Activated CD8-positive, alpha-beta memory T cell treated with anti-CD3 and anti-CD28 coated beads, Interleukin-2, amount 10 ng/mL, durations not matched to agents 7 days and 5 days (primary cell): ENCODE measurements at places on chromosomes 2 and 18. TPM values are rescaled to one million over a fixed set of nuclear protein-coding genes. Genes with fewer than 3 reads are reported as not detected.

The ALPG gene
- total RNA-seq, result not detected

The SCYGR8 gene
- total RNA-seq, result not detected

The NCKAP5 gene
- total RNA-seq, result not detected

The RAB6C gene
- 0.18 TPM for total RNA-seq

The GALNT14 gene
- total RNA-seq, result not detected

The SH3BP4 gene
- total RNA-seq, result not detected

The SOX11 gene
- not detected for total RNA-seq

DNA sequence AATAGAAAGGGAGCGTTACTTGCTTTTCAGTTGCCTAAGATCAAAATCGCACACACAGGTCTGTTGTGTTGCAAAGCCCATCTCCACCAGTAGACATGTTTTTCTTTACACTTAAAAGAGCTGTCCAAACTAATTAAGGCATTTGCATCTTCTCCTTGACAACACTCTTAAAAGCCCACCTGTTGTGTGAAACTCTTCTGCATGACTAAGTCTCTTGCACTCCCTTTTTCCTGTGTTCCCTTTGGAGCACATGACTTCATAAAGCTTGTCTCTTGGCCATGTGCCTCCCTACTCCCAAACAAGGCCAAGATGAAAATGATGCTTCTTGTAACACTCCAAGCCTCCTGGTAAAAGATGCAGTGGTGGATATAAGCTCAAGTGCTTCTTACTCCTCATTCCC, 26.1 kb downstream of the PID1 start:
- H3K27ac ChIP-seq, result no peak overlapping the region
- no peaks in the 10 kb centered on the region for H3K4me1 ChIP-seq
- DNase-seq, result no peak
- H3K27me3 ChIP-seq, result no peaks in the 10 kb centered on the region

GRCh38 chr2:17646838-17647701, 106.5 kb downstream of the SMC6 start:
- no peaks in the 10 kb centered on the region for H3K27me3 ChIP-seq
- no peak overlapping the region for H3K4me3 ChIP-seq
- H3K27ac ChIP-seq, result no peak overlapping the region

DNA sequence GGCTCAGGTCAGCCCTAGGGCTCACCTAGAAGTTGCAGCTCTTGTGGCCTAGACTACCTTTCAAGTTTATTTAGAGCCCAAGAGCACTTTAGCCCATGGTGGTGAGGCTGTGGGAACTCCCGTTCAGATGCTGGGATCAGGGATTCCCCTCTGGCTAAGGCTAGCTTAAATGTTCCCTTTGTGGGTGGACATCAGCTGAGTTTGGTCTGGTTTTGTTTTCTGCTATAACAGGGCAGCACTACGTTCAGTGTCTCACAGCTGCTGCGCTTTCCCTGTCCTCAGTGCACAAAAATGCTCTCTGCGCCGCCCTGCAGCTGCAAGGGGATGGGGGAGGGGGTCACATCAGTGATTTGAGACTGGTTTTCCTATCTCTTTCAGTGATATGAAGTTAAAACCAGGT, 170.5 kb upstream of the KCNJ3 start:
- no peaks in the 10 kb centered on the region for H3K36me3 ChIP-seq
- H3K27ac ChIP-seq, result no peak overlapping the region
- no peaks in the 10 kb centered on the region for H3K4me1 ChIP-seq
- H3K4me3 ChIP-seq, result no peak overlapping the region
- no peaks in the 10 kb centered on the region for H3K27me3 ChIP-seq

DNA sequence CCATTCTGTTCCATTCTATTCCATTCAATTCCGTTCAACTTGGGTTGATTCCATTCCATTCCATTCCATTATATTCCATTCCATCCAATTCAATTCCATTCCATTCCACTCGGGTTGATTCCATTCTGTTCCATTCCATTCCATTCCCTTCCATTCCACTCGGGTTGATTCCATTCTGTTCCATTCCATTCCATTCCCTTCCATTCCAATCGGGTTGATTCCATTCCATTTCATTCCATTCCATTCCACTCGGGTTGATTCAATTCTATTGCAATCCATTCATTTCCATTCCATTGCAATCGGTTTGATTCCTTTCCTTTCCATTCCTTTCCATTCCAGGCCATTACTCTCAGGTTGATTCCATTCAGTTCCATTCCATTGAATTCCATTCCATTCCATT, 1138.4 kb downstream of the RPIA start:
- H3K4me3 ChIP-seq, result no peak overlapping the region
- H3K4me1 ChIP-seq, result no peaks in the 10 kb centered on the region
- DNase-seq, result no peak

DNA sequence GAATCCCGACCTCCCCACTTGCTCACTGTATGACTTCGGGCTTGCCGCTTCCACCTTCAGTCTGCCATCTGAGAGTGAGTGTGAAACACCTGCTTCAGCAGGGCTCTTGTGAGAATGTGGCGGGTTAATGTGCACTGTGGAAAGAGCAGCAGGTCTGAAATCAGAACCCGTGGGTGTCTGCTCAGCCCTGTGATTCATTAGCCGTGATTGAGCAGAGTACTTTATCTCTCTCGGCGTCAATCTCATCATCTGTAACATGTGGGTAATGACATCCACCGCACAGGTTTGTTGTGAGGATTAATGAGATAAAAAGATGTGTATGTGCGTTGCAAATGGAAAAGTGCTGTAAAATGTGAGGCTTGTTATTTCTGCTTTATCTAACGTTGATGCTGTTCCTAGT, 128.6 kb downstream of the LRATD1 start:
- H3K4me3 ChIP-seq, result no peak overlapping the region
- H3K27ac ChIP-seq, result no peak overlapping the region
- no peaks in the 10 kb centered on the region for H3K27me3 ChIP-seq

- DNase-seq, result no peak
- H3K4me3 ChIP-seq, result no peak overlapping the region
- peaks cover 12% of the 10 kb centered on the region for H3K4me1 ChIP-seq
Measured at GRCh38 chr2:46506131-46506706, 26.9 kb downstream of the TMEM247 start.

- no peak overlapping the region for H3K4me3 ChIP-seq
- H3K27me3 ChIP-seq, result peaks cover 4% of the 10 kb centered on the region
- no peak overlapping the region for H3K27ac ChIP-seq
- no peaks in the 10 kb centered on the region for H3K4me1 ChIP-seq
Measured at GRCh38 chr2:30704309-30705020, 102.8 kb downstream of the CAPN13 start.

- no peak overlapping the region for H3K27ac ChIP-seq
- no peaks in the 10 kb centered on the region for H3K36me3 ChIP-seq
- peaks cover 3% of the 10 kb centered on the region for H3K27me3 ChIP-seq
Measured at GRCh38 chr2:48397281-48397680, 132.7 kb upstream of the STON1 start.

GRCh38 chr2:240775905-240776304, 44.1 kb downstream of the KIF1A start:
- no peak overlapping the region for H3K27ac ChIP-seq
- H3K4me3 ChIP-seq, result no peak overlapping the region
- DNase-seq, result no peak
- no peaks in the 10 kb centered on the region for H3K36me3 ChIP-seq

- H3K4me1 ChIP-seq, result no peaks in the 10 kb centered on the region
- no peak for DNase-seq
- H3K27ac ChIP-seq, result no peak overlapping the region
- H3K36me3 ChIP-seq, result no peaks in the 10 kb centered on the region
- no peak overlapping the region for H3K4me3 ChIP-seq
- peaks cover 19% of the 10 kb centered on the region for H3K27me3 ChIP-seq
Measured at GRCh38 chr2:209956271-209956670, 46.2 kb upstream of the RPE start.

DNA sequence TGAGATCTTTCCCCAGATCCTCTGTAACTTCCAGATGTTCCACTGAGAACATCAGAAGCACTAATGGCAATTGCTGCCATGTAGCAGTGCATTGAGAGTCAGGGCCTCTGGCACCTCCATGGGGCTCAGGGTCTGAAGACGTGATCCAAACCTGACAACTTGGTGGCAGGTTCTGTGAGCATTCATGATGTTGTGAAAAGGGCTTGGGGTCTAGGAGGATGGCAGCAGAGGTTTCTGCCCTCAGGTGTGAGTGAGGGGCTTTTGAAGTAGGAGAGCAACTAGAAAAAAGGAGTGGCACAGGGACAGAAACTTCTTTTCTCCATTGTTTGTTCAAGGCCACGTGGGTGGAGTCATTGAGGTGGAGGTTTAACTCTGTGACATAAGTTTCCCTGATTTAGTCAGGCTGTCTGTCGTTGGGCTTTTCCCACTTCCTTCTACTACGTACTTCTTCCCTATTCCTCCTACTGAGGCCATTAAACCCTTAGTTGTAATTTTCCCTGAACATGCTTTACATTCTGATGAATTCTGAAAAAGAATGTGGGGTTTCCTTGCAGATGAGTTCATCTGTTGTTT, 13.1 kb downstream of the CFLAR start:
- H3K4me1 ChIP-seq, result peaks cover 83% of the 10 kb centered on the region
- H3K36me3 ChIP-seq, result peaks cover 60% of the 10 kb centered on the region
- H3K27ac ChIP-seq, result peak overlapping the region; percentile 96
- peak overlapping the region; percentile 77 for H3K4me3 ChIP-seq
- no peaks in the 10 kb centered on the region for H3K27me3 ChIP-seq

DNA sequence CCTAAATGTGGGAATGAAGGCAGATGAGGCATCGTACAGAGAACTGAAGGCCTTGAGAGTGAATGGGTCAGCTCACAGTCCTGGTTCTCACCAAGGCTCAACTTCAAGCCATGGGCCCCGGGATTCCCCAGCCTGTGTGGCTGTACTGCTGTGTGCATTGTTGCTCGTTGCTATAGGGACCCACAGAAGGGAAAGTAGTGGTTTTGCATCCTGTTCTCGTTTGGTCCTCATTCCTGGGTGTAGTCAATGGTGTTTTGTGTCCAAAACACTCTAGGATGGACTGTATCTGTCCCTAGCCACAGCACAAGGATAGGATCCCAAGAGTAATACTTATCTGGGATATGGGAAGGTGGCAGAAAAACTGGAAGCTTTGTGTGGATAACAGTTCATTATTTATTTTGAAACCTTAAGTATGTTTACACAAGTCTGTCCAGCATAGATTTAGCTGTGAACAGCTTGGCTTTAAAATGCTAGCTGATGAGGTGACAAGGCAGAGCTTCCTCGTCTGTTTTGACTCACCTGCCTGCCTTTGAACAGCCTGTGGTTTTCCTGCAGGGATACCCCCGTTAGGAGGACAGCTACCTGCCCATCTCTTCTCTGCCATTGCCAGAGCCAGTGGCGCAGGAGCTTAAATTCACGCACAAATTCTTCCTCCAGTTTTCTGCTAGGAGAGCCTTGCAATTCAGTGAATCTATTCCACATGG, 85.0 kb downstream of the WDSUB1 start:
- no peak overlapping the region for H3K4me3 ChIP-seq
- peak; percentile 49 for DNase-seq
- H3K36me3 ChIP-seq, result no peaks in the 10 kb centered on the region
- peaks cover 11% of the 10 kb centered on the region for H3K4me1 ChIP-seq
- H3K27me3 ChIP-seq, result peaks cover 9% of the 10 kb centered on the region

DNA sequence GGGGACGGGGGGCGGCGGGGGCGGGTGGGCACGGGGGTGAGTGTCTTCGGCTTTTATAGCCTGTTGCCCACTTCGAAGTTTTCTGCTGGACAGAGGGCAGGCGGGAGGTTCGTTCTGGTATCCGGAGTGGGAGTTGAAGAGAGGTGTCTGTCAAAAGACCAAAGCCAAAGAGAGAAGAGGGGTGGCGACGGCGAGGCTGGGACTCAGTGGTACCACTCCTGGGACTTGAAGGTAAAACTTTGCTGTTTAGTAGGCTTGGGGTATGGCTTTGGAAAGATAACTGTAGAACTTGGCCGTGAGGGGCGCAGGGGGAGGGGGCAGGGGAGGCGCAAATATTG, 215.8 kb upstream of the DTNA start:
- H3K27ac ChIP-seq, result no peak overlapping the region
- peaks cover 2% of the 10 kb centered on the region for H3K36me3 ChIP-seq
- peaks cover 4% of the 10 kb centered on the region for H3K4me1 ChIP-seq
